ENCODE measurements at places on chromosomes 3 and 15.

DNA sequence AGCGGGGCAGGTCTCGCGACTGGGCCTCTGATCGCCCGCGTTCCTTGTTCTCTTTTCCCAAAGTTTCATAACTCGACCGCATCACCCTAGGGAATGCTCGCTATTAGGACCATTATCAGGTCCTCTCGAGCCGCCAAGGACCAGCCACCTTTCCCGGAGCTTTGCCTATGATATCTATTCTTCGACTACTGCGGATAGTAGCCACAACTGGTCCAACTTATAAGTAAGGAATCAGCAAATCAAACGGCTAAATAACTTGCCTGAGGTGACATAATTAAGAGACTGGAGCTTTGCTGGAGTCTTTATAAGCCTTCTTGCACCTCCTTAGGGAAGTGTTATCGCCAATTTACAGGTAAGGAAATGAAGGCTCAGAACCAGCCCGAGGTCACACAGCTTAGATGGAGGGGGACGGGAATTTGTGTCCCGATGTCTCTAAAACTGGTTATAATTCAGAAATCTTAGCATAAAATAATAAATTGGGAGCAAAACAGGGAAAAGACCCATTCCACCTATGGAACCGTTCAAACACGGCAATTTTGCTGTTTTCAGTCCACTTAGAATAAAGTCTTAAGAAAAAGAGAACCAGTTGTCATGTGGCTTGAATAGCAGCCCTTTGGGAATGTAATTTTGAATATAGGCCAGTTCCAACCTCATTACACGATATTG is 479 bp upstream of the PLD1 start:
- peak; percentile 85 for DNase-seq

DNA sequence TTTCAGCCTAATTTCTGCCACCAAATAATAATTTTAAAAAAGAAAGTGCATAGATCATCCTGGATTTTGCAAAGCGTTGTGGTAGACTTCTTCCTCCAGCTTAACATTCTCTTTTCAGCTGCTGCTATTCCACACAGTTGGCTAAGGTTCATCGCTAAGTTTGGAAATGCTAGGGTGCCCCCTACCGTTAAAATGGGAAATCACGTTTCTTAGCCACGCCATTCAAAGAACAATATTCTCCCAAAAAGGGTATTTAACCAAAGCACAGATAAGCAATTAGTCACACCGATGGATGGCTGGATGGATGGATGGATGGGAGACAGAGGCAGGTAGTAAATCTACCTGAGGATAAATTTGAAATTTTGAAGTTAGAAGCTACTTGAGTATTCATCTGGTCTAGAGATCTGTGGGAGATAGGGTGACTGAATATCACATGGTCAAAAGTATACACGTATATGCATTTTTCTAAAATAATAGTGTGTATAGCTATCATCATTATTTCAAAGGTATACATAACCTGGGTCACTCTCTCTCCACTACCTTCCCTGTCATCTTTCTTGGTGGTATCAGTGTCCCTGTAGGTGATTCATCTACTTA is 67.2 kb downstream of the EFHB start:
- peak; percentile 73 for DNase-seq

DNA sequence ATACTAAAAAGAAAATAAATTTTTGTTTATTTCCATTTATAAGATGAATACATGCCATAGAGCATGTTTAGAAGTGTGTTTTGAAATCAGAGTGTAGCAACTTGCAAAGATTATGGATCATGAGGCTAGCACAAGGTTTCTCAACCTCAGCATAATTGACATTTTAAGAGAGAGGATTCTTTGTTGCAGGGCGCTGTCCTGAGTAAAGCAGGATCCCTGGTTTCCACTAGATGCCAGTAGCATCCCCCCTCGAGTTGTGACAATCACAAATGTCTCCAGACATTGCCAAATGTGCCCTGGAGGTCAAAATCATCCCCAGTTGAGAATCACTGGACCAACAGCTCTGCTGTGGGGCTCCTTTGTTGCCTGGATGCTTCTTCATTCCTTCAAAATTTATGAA is 128.5 kb upstream of the RBMS3 start:
- DNase-seq = no peak

DNA sequence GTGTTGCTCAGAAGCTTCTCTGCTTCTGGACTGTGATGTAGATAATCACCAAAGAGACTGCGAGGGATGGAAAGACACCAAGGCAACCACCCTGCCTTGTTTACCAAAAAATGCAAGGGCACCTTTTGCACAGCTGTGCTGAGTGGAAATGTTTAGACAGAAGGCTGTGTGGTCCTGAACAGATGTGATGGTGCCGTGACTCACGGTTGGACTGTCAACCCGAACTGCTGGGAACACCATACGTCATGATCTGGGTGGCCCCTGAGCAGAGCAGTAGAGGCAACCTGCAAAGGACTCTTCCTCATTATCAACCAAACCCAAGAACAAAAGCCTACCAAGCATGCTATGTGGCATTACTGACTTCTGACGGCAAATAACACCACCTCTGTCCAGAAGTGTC is 61.3 kb upstream of the LPP start:
- no peak for DNase-seq

DNA sequence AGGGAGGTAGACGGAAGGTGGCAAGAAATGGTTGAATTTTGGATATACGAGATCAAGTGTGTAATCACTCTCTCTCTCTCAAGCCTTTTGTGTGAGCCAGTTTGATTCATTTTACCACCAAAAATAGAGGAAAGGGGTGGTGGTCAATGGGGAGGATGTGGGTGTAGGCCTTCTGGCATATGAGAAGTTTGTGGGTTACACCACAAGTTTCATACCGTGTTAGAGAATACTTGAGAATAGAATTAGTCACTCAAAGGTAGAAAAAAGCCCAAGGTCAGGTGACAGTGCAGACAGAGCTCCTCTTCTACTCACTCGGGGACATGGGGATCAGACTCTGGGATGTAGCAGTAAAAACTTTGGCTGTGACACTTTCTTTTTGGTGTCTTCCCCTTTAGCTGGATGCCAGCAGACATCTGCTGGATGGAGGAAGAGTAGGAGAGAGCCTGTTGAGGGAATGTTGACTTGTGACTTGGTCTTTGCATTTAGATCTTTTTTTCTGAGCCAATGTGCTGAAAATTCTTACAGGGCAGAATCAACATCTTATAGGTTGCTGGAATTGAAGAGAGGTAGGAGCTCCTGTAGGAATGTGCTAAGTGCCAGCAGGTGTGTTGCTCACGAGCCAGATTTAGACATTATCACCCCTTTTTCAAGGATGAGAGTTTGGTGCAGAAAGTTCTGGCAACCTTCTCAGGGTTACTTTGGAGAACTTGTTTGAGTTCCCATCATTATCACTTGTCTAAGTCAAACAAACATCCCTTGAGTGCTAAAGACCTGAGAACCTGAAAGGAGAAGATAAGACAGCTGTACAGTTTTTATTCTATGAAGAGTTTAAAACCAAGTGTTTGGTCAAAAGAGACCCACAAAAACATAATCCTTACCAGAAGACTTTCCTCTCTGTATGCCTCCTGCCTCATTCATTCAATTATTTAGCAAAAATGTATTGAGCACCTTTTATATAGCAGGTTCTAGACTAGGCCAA is 43.9 kb upstream of the RYK start:
- DNase-seq = no peak

DNA sequence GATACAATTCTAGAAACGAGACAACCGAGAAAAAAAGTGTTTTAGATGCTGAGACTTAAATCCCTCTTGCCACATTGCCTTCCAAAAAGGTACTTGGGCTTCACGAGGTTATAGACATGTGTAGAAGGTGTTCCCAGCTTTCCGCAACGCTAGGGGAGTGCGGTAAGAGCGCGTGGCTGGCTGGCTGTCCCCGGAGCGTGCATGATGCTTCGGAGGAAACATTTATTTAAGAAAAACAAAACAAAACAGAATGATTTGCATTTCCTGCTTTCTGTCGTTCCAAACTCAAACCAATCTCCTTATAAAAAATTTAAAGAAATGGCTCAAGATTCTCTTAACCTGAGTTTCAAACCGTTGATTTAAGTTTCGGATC is 841 bp downstream of the SLC6A20 start:
- DNase-seq = peak; percentile 22

DNA sequence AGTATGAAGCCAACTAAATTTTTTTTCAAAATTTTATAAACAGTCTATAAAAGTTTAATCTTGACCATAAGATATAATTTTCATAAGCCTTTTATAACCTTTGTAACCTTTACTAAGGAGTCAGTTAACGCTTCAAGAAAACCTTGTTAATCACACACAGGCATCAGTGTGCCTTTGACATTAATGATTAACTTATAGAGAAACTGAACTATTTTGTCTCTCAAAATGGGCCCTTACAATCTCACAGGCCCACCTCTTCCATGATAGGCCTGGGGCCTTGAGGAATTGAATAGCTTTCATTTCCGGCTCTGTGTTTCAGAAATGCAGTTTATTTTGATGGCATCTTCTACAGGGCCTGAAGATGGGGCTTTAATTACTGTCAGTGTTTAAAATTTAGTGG is 70.1 kb downstream of the CD200 start:
- no peak for DNase-seq

Measured in fibroblast of the aortic adventitia (primary cell).